Ureter (tissue), 1 donor: ENCODE measurements at places on chromosomes 4 and X. TPM values are rescaled to one million over a fixed set of nuclear protein-coding genes. Genes with fewer than 3 reads are reported as not detected.
A peak's percentile ranks its signal among the peaks of the same experiment; 100 is the strongest.

- DNase-seq = no peak
Measured at GRCh38 chr4:40243386-40243948, 46.6 kb downstream of the RHOH start.

DNA sequence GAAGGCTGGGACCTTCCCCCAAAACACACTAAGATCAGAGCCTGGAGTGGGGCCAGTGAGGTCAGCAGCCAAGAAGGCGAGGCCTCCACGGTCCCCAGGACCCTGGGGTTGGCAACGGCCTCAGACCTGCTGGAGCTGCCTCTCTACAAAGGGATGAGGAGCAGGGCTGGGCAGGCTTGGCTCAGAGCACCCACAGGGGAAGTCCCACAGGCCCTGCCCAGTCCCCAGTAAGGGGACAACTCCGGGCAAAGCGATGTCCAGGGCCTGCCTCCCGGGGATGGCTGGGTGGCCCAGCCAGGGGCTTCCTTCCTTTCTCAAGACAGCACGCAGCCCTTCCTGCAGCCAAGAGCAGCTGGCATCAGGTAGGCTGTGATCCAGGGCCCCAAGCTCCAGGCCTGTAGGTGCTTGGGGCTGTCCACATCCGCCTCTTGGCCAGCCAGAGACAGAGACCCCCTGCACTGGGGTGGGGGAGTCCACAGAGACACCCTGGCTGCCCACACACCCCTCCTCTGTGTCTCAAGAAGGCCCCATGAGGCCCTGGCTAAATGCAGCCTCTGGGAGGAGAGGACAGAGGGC is 5.7 kb downstream of the MXD4 start:
- peak; percentile 51 for DNase-seq

DNA sequence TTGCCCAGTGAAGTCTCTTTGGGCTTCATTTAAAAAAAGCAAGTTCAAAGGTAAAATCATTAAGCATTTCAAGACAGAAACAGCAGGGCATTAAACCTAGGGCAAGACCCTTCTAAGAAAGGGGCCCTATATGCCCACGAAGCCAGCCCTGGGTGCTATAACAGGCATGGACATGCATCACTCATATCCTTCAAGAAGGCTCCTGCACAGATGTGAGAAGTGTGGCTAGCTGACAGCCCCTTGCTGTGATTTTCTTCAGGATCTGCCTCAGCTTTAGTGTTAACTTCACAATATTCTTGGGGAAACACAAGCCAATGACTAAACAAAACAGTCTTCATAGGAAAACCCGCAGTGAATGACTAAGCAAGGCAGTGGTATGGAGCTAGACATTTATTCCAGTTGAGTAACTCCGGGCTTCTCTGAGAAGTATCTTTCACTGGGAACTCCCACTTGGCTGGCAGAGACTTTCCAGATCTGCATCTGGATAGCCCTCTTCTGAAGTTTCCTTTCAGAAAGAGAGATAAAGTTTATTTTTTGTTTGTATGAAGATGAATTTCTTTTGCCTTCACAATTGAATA is 11.9 kb upstream of the MAOA start:
- DNase-seq = no peak

DNA sequence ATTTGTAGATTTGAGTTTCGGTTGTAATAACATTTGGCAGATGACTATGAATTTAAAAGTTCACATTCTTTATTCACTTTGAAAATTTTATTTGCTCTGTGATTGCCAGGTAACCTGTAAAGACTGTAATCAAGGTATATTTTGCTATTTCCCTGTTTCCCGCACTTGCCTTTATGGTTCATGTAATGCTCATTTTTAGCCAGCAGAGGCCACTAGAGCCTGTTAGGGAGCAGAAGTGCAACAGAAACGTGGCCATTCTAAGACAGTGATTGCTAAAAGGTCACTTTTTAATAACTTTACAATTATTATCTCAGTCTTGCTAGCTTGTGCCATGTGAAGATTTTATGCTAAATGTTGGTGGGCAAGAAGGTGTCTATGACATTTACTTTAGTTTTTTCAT is 12.4 kb downstream of the YIPF6 start:
- DNase-seq = peak; percentile 47

DNA sequence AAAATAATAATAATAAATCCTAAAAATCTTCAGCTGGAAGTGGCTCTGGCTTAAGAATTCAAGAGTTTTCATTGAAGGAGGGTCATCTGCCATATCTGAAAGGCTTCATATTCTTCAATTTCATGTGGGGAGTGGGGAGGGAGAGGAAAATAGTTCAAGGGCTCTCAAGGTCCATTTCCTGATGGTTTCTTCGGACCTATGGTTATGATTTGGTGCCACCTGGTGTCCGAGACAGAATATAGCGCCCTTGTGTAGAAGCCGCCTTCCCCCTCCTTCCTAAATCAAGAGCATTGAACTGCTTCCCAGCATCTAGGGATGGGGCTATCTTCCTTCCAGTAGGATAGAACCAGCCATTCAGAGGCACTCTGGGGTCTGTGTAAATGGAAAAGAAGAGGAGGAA is 34.3 kb downstream of the NLGN3 start:
- DNase-seq = peak; percentile 60

GRCh38 chr4:78032446-78032845 is 24.7 kb upstream of the FRAS1 start:
- no peak for DNase-seq

Gene GCNA
- 1.6 TPM for total RNA-seq

Gene KLF8
- total RNA-seq = 22.7 TPM
